ENCODE measurements at places on chromosomes 2 and 18.

GRCh38 chr2:214358506-214358905, 52.3 kb upstream of the VWC2L start:
- DNase-seq: no peak

GRCh38 chr18:78978349-78979055, 1.1 kb upstream of the SALL3 start:
- DNase-seq: no peak

GRCh38 chr2:199100326-199101110, 357.2 kb downstream of the SATB2 start:
- DNase-seq: peak; percentile 77

DNA sequence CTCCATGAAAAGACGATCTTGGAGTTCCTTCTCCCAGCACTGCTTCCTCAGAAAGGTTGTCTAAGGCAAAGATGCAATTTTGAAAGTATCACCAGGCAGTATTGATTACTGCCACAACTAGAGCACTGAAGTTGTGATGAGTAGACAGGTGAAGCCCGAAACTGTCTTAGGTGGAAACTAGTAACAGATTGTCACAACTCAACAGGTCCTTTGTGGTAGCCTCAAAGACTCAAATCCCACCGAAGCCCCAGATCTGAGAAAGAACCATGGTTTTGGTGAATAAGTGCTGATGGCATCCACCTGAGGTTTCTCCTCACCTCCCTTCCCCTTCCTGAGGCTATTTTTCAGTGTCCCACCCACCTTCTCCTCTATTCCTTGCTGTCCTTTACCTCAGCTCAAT, 248.0 kb downstream of the DSEL start:
- no peak for DNase-seq

GRCh38 chr18:49251451-49251850, 209.0 kb downstream of the DYM start:
- DNase-seq: peak; percentile 8

GRCh38 chr2:13597176-13597575, 880.4 kb downstream of the TRIB2 start:
- DNase-seq: no peak

- DNase-seq: no peak
These were observed 660.0 kb upstream of the TMEFF2 start for GRCh38 chr2:192854706-192855105.

DNA sequence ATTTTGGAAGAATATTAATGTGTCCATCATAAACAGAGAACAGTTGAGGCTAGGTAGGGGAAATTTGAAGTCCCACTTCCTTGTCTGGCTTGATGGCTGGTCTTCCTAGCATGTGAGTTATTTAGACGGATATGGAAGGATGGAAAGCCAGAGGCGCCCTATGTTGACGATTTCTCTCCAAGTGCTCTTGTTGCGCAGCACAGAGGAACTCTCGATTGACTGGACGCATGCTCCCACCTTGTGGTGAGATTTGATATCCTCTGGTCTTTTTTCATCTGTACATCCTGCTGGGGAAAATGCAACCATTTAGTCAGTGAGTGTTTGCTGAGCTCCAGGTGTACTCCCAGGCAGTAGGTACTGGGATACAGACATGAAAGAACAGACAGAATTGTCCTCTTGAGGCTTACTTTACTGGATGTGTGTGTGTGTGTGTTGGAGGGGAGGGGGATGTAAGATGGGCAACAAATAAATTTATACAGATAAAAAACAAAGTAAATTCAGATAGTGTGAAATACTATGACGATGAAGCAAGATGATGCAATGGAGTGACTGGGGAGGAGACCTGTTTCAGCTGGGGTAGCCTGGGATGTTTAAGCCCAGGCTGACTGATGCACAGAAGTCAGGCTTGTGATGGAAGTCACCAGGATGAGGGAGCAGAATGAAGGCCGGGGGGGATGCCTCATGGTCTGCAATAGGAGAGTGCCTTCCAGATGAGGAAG, 137.2 kb downstream of the TRIM43 start:
- DNase-seq: peak; percentile 65

DNA sequence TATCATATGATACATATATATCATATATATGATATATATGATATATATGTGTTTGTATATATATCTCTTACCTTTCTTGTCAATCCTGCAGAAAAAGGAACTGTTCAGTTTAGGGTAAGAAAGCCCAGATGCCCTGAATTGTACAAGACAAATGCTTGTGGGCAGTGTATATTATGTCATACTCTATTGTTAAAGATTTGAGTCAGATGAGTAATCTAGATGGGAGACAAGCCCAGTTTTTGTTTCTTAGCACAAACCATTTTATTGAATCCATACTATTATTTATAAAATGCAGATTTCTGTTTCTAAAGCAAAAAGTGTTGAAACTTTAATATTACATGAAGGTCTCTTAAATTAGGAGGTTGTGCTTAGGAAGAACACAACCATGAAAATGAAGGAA, 90.6 kb downstream of the VRK2 start:
- no peak for DNase-seq

- no peak for DNase-seq
These were observed 543 bp upstream of the MARCHF4 start for GRCh38 chr2:216372761-216373291.

GRCh38 chr2:240141736-240142135, 1.3 kb upstream of the OTOS start:
- no peak for DNase-seq

- DNase-seq: no peak
These were observed 111.0 kb downstream of the CNTNAP5 start for GRCh38 chr2:124136110-124136509.

- DNase-seq: no peak
These were observed 550.6 kb upstream of the ACVR2A start for GRCh38 chr2:147293991-147294824.

GRCh38 chr2:97727296-97727695, 13.9 kb downstream of the ZAP70 start:
- no peak for DNase-seq

GRCh38 chr2:127277028-127277427, 16.9 kb downstream of the ERCC3 start:
- DNase-seq: no peak

DNA sequence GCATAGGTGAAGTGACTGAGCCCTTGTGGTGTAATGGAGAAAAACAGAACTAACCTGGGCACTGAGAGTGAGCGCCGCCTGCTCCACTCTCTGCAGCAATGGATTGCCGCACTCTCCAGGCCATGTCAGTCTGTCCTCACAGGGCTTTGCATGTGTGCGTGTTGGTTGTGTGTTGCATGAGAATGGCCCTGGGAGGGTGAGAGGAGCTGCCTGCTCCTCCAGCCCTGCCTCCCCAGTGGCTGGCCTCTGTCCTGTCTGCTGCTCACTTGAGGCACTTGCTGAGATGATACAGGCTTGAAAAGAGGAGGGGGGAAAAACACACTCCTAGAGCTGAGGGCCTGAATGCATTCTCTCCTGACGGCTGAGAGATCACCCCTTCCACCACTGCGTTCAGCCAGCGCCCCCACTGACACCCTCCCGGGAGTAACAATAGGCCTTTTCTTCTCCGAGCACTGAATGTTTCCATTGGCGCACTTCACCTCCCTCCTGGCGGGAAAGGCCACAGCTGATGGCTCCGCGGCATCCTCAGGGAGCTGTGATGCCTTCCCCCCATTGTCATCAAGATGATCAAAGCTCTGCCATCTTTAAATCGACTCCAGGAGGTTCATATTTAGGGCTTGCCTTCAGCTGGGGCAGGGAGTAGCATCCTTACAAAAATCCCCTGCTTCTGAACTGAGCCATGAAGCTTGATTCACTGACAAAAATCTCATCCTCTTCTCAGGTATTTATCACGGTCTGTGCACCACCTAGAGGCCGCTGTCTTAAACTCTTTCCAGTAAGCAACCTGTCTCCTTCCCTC, 49.9 kb upstream of the DAPL1 start:
- DNase-seq: peak; percentile 12

DNA sequence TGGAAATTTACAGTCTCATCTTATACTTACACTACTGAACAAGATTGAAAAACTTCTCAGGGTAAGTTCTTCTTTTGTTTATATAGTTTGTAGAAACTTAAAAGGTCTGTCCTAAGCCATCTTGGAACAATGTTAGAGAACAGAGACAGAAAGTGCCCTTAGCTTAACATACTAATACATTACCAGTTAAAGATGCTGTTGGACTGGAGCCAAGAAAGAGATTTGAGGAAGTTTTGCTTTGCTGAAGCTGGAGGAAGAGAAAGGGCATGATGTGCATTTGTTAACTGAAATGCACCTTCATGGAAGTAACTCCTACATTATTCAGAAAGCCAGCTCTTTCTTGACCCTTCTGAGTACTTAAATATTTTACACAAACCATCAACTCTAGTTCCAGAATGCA, 66.5 kb upstream of the TNFRSF11A start:
- DNase-seq: no peak

GRCh38 chr2:117698819-117699218, 115.7 kb upstream of the DDX18 start:
- no peak for DNase-seq

- no peak for DNase-seq
These were observed 1.4 kb downstream of the DNAJC10 start for GRCh38 chr2:182717416-182717815.

DNA sequence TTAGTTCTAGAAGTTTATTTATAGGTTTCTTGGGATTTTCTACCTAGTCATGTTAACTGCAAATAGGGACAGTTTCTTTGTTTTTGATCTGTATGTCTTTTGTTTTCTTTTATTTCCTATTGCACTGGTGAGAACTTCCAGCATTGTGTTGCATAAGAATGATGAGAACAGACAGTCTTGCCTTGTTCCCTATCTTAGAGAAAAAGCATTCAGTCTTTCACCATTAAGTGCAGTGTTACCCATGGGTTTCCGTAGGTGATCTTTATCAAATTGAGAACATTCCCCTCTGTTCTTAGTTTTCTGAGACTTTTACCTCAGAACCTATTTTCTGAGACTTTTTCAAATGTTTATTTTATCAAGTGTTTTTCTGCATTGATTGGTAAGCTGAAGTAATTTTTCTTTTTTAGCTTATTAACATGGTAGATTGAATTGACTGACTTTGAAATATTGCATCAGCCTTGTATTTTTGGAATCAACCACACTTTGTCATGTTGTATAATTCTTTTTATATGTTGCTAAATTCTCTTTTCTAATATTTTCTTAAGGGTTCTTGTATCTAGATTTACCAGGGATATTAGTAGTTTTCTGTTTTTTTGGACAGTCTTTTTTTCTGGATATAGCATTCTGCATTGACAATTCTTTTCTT, 17.2 kb downstream of the MFSD6 start:
- no peak for DNase-seq

DNA sequence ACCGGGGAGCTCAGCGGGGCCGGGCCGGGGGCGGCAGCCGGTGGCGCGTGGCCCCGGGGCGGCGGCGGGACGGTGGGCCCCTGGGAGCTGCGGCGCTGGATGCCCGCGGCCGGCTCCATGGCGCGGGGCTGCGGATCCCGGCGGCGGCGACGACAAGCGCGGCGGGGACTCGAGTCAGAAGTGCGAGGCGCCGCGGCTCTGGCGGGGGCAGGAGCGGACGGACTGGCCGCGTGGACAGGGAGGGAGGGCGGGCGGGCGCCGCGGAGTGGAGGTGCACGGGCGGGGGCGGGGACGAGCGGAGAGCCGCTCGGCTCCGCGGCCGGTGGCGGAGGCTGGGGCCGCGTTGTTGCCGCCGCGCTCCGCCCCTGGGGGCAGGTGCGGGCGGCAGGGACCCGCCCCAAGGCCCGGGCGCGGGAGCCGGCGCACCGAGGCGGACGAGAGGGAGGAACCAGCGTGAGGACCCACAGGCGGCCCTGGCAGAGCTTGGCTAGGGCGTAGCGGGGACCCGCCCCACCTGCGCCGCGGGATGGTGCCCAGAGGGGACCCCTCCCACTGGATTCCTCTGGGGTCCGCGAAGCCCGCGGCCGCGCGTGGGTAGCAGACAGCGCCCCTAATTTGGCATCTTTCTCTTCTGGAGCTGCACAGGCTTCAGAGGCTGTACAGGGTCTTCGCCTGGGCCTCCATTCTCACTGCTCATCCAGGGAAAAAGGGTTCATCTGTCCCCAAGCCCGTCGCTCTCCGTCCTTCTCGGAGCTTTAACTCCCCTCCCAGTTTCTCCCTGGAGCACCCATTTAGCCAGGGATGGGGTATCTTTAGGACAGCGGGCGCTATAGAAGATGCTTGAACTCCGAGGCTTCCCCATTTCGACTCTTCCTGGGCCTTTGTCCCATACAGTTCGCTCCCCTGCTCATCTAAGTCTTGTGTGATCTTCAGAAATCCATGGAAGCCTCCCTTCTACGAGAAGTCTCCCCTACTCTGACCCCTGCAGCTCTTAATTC, at the start of gene TMEM163:
TSS of gene TMEM163 (minus strand) at position 184 of the 998 bp plus-strand sequence.
- peak; percentile 29 for DNase-seq

DNA sequence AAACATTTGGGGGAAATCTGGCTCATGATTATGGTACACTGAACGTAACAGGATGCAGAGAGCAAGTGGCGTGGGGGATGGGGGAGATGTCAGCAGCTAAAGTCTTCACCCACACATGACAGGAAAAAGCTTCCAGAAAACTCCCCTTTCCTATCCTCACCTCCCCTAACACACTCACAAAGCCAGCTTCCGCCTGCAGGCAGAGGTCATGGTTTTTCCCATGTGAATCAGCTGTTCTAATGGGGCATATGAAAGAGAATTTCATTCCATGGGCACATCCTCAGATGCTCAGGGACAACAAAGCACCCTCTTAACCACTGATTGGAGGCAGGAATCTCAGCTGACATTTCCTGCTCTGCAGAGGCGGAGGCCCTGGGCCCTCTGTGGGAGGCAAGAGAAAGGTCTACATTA, 129.1 kb downstream of the TSN start:
- no peak for DNase-seq

- DNase-seq: no peak
These were observed 71.5 kb downstream of the NYAP2 start for GRCh38 chr2:225471039-225471438.

GRCh38 chr2:120894966-120895365, 159.3 kb downstream of the GLI2 start:
- no peak for DNase-seq

GRCh38 chr2:101773137-101773536, 75.6 kb downstream of the MAP4K4 start:
- no peak for DNase-seq

- DNase-seq: no peak
These were observed 1043.9 kb downstream of the TSN start for GRCh38 chr2:122799391-122799790.

DNA sequence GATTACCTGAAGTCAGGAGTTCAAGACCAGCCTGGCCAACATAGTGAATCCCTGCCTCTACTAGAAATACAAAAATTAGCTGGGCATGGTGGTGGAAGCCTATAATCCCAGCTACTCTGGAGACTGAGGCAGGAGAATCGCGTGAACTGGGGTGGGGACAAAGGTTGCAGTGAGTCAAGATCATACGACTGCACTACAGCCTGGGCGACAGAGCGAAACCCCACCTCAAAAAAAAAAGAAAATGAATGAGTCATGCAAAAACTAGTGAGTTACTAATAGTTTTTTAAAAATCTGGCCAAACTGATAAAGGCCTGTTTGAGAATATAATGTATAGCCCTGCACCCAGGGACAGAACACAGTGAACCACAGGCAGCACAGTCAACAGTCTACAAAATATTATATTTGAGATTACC, 17.5 kb downstream of the AFG3L2 start:
- no peak for DNase-seq

- DNase-seq: no peak
These were observed 106.7 kb downstream of the FAM210A start for GRCh38 chr18:13619505-13620205.

GRCh38 chr2:154161286-154161685, 289.6 kb downstream of the GALNT13 start:
- DNase-seq: no peak
